ENCODE measurements at places on chromosomes 2 and 18. TPM values are rescaled to one million over a fixed set of nuclear protein-coding genes. Genes with fewer than 3 reads are reported as not detected.

DNA sequence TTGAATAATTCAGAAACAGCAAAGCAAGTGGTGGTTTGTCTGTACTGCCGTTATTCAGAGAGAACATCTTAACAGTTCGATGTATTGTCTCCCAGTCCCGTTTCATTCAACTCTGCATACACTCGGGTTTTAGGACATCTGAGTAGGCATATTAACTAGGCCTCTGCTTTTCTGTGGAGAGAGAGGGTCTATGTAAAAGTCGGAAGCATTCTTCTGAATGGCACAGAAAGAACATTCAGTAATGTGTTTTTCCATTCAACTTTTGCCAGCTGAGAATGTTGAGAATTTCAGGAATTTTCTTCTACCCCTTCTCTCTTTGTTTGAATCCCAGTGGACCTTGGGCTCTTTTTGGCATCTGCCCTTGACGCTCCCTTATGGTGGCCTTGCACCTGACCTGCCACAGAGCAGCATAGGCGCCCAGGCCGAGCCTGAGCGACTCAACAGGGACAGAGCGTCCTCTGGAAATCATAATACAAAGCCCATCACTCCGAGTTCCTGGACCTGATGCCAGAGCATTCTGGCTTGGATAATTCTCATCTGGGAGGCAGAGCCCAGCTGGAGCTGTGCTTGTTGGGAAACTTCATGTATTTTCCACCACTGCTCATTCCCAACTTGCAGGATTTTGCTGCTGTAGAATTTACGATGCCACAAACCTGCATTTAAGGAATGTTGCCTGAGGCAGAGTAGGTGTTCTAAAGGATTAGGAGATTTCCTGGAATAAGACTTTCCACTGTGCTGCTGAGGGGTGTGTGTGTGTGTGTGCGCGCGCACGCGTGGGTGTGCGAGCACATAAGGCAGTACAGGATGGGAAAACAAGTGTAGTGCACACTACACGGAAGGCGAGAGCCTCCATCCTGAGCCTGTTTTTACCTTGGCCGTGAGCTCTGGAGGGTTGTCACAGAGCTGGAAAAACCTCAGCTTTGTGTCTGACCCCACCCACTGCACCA is 77.2 kb upstream of the TXNDC2 start:
- H3K4me1 ChIP-seq: no peaks in the 10 kb centered on the region
- H3K27ac ChIP-seq: no peak overlapping the region
- no peaks in the 10 kb centered on the region for H3K27me3 ChIP-seq
- H3K36me3 ChIP-seq: no peaks in the 10 kb centered on the region
- DNase-seq: no peak
- no peak overlapping the region for H3K4me3 ChIP-seq

DNA sequence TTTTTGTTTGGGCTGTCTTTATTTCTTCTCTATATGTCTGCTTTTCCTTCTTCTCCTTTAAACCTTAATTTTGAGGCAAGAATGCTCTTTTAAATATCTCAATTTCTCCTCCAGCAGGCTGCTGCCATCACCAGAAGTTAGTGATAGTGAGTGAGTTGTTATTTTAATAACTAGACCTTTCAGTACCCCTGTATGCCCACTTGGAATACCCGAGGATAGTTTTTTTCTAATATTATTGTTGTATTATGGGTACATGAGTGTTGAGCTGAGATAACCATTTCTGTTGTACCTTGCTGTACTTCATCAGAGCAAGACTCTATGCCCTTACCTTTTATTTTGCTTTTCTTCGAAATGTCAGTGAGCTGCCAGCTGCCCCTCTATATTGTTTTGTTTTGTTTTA is 50.1 kb downstream of the PPM1B start:
- no peaks in the 10 kb centered on the region for H3K36me3 ChIP-seq
- no peak overlapping the region for H3K4me3 ChIP-seq

- H3K27me3 ChIP-seq: no peaks in the 10 kb centered on the region
- H3K4me1 ChIP-seq: peaks cover 13% of the 10 kb centered on the region
- DNase-seq: no peak
Observed at GRCh38 chr2:108630567-108631405, 88.5 kb upstream of the RANBP2 start.

- H3K27me3 ChIP-seq: no peaks in the 10 kb centered on the region
- no peak for DNase-seq
- H3K27ac ChIP-seq: no peak overlapping the region
- H3K4me1 ChIP-seq: peaks cover 11% of the 10 kb centered on the region
Observed at GRCh38 chr2:10954856-10955818, 43.4 kb downstream of the KCNF1 start.

Gene UGT1A8
- not detected for total RNA-seq

All from T-cell (primary cell).